Neuronal stem cell (in vitro differentiated cells): ENCODE measurements at places on chromosomes 4 and X.

DNA sequence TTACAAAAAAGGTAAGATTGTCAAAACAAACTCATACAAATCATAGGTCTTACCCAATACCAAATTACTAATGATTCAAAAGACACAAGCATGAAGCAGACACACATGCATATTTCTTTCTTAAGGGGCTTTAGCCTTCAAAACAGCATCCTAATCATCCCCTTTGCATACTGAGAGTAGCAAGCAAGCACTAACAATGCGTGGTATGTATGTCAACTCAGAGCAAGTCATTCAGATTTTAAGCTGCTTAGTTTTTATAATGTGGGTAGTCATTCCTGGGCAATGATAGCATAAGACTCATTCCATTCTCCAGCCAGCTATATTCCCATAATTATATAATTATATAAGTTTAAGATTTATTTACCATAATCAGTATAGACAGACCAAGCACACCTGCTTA lies 219.6 kb downstream of the DKK2 start:
- no peak for DNase-seq
- no peaks in the 10 kb centered on the region for H3K36me3 ChIP-seq
- H3K27ac ChIP-seq = no peak overlapping the region
- no peaks in the 10 kb centered on the region for H3K27me3 ChIP-seq

DNA sequence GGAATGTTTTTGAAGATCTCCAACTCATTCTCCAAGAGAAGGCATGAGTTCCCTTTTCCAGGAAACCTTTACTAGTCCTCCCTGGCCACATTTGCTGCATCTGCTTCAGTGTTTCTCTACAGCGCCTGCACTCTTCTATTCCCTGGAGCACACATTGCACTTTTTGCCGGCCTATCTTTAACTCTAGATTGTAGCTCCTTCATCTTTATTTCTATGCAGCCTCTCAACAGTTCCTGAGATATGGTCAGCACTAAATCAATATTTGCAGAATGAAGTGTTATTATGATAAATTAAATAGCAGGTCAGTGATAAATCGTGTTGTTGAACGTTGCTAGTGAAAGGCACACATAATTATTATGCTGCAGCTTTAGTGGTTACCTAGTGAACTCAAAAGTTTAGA lies 88.3 kb downstream of the VCX3A start:
- no peaks in the 10 kb centered on the region for H3K27me3 ChIP-seq
- no peaks in the 10 kb centered on the region for H3K4me1 ChIP-seq
- H3K4me3 ChIP-seq = no peak overlapping the region
- no peak overlapping the region for H3K27ac ChIP-seq
- DNase-seq = no peak
- H3K36me3 ChIP-seq = no peaks in the 10 kb centered on the region

- no peak overlapping the region for H3K27ac ChIP-seq
- H3K27me3 ChIP-seq = no peaks in the 10 kb centered on the region
- H3K36me3 ChIP-seq = peaks cover 3% of the 10 kb centered on the region
- peaks cover 7% of the 10 kb centered on the region for H3K4me1 ChIP-seq
Measured at GRCh38 chrX:72094894-72095293, 36.8 kb downstream of the RTL5 start.

- no peaks in the 10 kb centered on the region for H3K27me3 ChIP-seq
- peaks cover 2% of the 10 kb centered on the region for H3K36me3 ChIP-seq
- no peak overlapping the region for H3K4me3 ChIP-seq
- H3K27ac ChIP-seq = no peak overlapping the region
Measured at GRCh38 chrX:111728096-111728495, 47.1 kb downstream of the ALG13 start.

- no peak overlapping the region for H3K27ac ChIP-seq
- H3K4me1 ChIP-seq = no peaks in the 10 kb centered on the region
- DNase-seq = no peak
- H3K4me3 ChIP-seq = no peak overlapping the region
Measured at GRCh38 chr4:116413222-116413621, 672.2 kb downstream of the TRAM1L1 start.

DNA sequence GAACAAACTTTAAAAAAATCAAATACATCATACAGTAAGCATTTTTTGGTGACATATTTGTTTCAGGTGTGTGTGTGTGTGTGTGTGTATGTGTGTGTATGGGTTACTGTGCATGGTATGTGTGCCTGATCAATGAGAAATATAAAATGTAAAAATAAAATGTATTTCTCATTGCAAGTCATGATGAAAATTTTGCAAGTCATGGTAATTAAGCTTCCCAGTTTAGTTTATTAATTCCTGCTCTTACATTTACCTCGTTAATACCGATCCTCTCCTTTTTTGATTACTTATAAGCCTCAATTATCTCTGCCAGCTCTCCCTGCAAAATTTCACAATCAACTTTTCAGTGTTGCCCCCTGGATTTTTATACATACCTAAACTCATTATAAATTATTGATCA lies 114.6 kb upstream of the ADGRL3 start:
- DNase-seq = no peak
- H3K4me3 ChIP-seq = no peak overlapping the region
- H3K4me1 ChIP-seq = no peaks in the 10 kb centered on the region
- H3K36me3 ChIP-seq = no peaks in the 10 kb centered on the region
- H3K27me3 ChIP-seq = no peaks in the 10 kb centered on the region
- H3K27ac ChIP-seq = no peak overlapping the region

DNA sequence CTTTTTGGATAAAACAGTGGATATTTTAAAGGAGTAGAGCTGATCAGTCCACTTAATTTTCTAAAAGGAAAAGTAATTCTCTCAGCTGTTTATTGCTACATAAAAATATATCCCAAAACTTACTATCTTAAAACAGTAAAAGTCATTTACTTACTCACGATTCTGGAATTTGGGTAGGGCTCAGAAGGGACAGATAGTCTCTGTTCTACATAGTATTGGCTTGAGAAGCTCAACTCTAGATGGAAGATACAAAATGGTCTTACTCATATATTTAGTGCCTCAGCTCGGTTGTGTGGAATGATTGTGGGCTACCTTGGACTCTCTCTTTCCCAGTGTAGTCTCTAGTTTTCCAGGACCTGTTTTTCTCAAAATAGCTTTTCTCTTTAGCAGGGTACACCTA lies 691.5 kb upstream of the POU3F4 start:
- DNase-seq = no peak
- no peak overlapping the region for H3K4me3 ChIP-seq
- H3K36me3 ChIP-seq = no peaks in the 10 kb centered on the region
- H3K27ac ChIP-seq = no peak overlapping the region
- H3K27me3 ChIP-seq = no peaks in the 10 kb centered on the region

- H3K27ac ChIP-seq = no peak overlapping the region
- no peaks in the 10 kb centered on the region for H3K27me3 ChIP-seq
- H3K36me3 ChIP-seq = no peaks in the 10 kb centered on the region
Measured at GRCh38 chrX:50812995-50813842, 775 bp downstream of the SHROOM4 start.

GRCh38 chr4:183403961-183404360 lies 40.5 kb upstream of the CDKN2AIP start:
- H3K4me3 ChIP-seq = no peak overlapping the region
- H3K27ac ChIP-seq = no peak overlapping the region
- peaks cover 2% of the 10 kb centered on the region for H3K4me1 ChIP-seq

DNA sequence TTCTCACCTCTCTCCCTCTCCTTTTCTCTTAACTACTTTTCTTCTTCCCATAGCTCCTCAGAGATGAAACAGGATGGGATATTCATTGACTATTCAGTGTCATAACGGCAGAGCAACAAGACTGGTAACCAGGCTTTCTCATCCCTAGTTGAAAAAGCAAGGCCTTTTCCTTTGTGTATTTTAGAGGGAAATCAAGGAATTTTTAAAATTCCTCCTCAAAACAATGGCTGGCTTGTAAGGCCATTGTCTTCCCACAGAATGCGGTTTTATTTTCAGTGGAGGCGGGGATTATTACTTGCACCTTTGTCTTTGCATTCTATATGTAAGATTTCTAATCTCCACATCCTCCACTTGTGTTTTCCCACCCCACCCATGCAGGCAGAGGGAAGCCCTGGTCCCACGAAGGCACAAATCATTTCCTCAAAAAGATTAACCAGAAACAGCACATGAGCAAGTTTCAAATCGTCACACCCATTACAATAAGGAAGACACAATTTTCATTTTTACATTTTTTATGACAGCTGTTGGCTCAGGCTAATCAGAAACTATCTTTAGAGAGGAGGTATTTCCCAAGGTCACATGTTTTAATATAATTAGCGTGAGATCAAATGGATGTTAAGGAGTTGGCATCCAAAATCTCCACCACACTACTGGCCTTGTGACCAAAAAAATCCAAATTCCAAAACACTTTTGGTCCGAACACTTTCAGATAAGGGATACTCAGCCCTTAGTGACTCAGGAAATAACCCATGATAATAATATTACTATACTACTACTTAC lies 53.0 kb upstream of the KDR start:
- peaks cover 14% of the 10 kb centered on the region for H3K4me1 ChIP-seq
- no peak overlapping the region for H3K27ac ChIP-seq
- no peaks in the 10 kb centered on the region for H3K27me3 ChIP-seq
- no peak for DNase-seq
- H3K36me3 ChIP-seq = no peaks in the 10 kb centered on the region

GRCh38 chrX:53223955-53224859 lies 800 bp downstream of the KDM5C start:
- DNase-seq = no peak
- H3K4me3 ChIP-seq = peak overlapping the region; percentile 99
- H3K27ac ChIP-seq = no peak overlapping the region
- peaks cover 7% of the 10 kb centered on the region for H3K4me1 ChIP-seq

GRCh38 chrX:129736491-129736890 lies 2.3 kb upstream of the XPNPEP2 start:
- H3K27ac ChIP-seq = no peak overlapping the region
- peaks cover 4% of the 10 kb centered on the region for H3K4me1 ChIP-seq
- no peak for DNase-seq
- H3K4me3 ChIP-seq = no peak overlapping the region

- no peaks in the 10 kb centered on the region for H3K27me3 ChIP-seq
- no peaks in the 10 kb centered on the region for H3K36me3 ChIP-seq
- H3K4me3 ChIP-seq = no peak overlapping the region
- H3K27ac ChIP-seq = no peak overlapping the region
- no peaks in the 10 kb centered on the region for H3K4me1 ChIP-seq
Measured at GRCh38 chr4:53005808-53006207, 143.7 kb downstream of the RASL11B start.

DNA sequence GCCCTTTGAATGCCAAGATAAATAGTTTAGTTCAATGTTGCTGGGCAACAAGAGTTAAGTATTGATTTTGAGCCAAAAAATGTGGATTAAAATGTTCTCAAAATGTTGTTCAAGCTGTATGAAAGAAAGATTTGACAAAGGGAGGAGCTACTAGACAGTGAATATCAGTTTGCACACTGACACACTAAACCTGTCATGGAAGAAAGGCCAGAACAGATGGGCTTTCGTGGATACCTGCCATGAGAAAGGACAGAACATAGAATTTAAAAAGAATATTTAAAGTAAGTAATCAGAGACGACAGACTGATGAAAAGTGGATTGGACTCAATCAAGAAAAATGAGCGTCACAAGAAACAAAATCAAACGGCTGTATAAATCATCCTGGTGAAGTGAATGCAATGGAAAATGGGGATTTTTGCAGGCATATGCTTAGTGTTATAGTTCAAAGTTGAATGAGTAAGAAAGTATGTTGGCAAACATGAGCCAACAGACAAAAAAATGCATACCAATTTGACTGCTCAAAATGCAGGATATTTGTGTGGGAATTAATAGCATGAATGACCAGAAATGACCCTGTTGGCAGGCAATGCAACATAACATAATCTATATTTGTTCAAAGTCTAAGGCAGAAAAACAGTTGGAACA lies 7.4 kb downstream of the PCDH18 start:
- H3K27me3 ChIP-seq = no peaks in the 10 kb centered on the region
- peaks cover 100% of the 10 kb centered on the region for H3K36me3 ChIP-seq
- H3K27ac ChIP-seq = no peak overlapping the region
- no peak for DNase-seq
- no peak overlapping the region for H3K4me3 ChIP-seq

- no peaks in the 10 kb centered on the region for H3K36me3 ChIP-seq
- DNase-seq = no peak
- H3K27ac ChIP-seq = no peak overlapping the region
- no peaks in the 10 kb centered on the region for H3K27me3 ChIP-seq
- peaks cover 1% of the 10 kb centered on the region for H3K4me1 ChIP-seq
- H3K4me3 ChIP-seq = no peak overlapping the region
Measured at GRCh38 chr4:14856062-14856933, 146.0 kb upstream of the CPEB2 start.

DNA sequence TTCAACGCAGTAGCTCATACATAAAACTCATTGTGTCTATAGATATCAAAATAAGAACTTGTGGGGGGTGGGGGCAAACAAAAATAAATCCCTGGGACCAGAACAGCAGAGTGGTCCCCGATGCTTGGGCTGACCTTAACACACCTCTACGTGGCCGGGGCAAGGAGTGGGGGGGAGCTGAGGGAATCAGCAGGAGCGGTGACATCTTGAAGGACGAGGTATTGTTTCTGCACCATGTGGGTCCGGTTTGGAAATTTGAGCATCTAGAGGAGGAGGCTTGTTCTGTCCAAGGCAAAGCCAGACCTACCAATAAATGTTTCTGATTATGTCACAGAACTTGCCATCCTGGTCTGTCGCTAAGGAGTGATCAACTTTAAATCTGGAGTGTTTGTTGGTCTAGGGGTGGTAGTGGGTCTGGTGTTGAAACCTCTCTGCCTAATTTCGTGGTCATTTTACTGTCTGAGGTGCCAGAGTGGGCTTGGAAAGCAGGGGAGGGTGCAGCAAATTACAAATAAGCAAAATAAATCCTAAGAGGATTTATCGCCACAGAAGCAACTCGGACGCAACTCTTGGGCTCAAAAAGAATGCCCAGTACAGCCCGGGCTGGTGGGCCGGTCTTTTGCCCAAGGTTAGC lies 774 bp upstream of the RAPGEF2 start:
- H3K4me1 ChIP-seq = peaks cover 14% of the 10 kb centered on the region
- peak overlapping the region; percentile 86 for H3K4me3 ChIP-seq
- no peaks in the 10 kb centered on the region for H3K36me3 ChIP-seq
- no peak for DNase-seq
- no peak overlapping the region for H3K27ac ChIP-seq
- H3K27me3 ChIP-seq = peaks cover 11% of the 10 kb centered on the region

- no peak for DNase-seq
- peaks cover 8% of the 10 kb centered on the region for H3K4me1 ChIP-seq
- H3K4me3 ChIP-seq = no peak overlapping the region
- no peaks in the 10 kb centered on the region for H3K36me3 ChIP-seq
- H3K27me3 ChIP-seq = no peaks in the 10 kb centered on the region
Measured at GRCh38 chrX:47498411-47498810, 15.4 kb upstream of the ZNF41 start.

DNA sequence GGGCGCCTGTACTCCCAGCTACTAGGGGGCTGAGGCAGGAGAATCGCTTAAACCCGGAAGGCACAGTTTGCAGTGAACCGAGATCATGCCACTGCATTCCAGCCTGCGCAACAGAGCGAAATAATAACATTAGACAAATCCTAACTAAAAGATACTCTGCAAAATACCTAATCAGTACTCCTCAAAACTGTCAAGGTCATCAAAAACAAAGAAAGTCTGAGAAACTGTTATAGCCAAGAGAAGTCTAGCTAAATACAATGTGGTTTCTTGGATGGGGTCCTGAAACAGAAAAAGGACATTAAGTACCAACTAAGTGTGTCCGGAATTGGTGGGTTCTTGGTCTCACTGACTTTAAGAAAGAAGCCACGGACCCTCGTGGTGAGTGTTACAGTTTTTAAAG lies 14.6 kb upstream of the ACSL4 start:
- no peak overlapping the region for H3K4me3 ChIP-seq
- no peaks in the 10 kb centered on the region for H3K27me3 ChIP-seq
- no peaks in the 10 kb centered on the region for H3K36me3 ChIP-seq
- H3K4me1 ChIP-seq = no peaks in the 10 kb centered on the region
- DNase-seq = no peak

GRCh38 chr4:10984815-10985214 lies 300.2 kb upstream of the CLNK start:
- no peaks in the 10 kb centered on the region for H3K27me3 ChIP-seq
- H3K36me3 ChIP-seq = no peaks in the 10 kb centered on the region
- no peak overlapping the region for H3K27ac ChIP-seq
- no peak overlapping the region for H3K4me3 ChIP-seq
- no peak for DNase-seq
